ENCODE measurements at places on chromosomes 6 and 20.

GRCh38 chr6:142251930-142252445 lies 49.8 kb upstream of the ADGRG6 start:
- DNase-seq: no peak

DNA sequence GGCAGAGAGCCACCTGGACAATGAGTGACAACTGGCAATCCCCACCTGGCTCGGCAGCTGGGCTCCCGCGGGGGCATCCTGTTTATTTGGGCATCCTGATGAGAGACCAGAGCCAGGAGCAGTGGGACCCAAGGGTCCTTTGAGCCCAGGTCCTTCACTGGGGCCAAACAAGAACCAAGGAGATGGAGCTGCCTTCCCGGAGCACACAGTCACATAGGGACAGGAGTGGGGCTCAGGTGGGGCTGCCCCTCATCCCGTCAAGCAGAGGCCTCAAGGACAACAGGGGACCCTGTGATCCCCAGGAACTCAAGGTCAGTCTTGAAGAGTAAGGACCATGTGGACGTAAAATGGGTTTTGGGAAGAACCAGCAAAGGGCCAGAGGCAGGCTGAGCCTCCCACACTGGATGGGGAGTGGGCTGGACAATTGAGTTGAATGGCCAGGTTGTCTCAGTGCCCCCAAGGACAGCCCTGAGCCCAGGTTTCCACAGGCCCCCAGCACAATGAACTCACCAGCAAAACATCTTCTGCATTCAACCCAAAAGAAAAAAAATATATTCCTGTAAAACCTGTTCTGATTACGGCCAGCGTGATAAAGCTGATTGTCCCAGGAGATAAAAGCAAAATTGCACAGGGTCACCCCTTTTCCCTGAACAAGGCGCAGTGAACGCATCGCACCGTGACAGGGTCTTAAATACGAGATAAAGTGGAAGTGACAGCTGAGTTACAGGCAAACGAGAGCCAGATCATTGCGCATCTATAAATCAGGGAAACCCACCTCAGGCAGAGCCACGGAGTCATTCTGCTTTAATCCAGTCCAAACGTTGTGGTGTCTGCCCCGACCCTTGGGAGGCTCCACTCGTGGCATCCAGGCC lies 86.2 kb downstream of the ANKRD60 start:
- DNase-seq: no peak

DNA sequence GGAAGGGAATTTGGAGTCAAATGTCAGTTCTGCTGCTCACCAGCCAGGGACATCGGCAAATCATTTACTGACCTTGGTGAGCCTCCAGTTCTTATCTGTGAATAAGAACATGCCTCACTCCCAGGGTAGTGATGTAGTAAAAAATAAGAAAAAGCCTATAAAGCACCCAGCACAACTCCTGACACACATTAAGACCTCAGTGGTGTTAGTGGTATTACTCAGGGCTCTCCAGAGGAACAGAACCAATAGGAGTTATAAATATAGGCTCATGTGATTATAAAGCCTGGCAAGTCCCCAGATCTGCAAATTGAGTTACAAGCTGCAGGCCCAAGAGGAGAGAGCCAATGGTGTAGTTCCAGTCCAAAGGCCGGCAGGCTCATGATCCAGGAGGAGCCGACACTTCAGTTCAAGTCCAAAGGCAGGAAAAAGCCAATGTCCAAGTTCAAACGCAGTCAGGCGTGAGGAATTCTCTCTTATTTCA lies 71.3 kb upstream of the EYA2 start:
- DNase-seq: no peak

DNA sequence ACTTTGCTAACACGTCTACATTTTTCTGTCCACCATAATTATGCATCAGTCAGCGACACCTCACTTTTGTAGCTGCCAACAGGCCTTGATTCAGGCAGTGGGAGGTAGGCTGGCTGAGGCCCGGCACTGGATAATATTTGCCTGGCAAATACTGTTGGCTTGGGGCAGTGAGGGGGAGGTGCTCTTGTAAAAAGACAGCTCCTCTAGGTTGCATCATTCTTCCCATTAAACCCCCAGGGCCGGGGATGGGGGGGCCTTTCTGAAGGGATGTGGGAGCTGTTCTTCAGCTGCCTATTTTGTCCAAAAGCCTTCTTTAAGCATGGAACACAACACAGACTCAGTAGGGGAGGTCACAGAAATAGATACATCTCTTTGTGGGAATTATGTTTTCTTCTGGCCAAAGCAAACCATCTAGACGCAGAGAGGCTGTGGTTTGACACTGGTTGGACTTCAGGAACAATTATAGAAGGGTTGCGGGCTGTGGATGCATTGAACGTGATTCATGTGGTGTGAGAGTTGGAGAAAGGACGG lies 338.3 kb upstream of the NT5E start:
- no peak for DNase-seq

DNA sequence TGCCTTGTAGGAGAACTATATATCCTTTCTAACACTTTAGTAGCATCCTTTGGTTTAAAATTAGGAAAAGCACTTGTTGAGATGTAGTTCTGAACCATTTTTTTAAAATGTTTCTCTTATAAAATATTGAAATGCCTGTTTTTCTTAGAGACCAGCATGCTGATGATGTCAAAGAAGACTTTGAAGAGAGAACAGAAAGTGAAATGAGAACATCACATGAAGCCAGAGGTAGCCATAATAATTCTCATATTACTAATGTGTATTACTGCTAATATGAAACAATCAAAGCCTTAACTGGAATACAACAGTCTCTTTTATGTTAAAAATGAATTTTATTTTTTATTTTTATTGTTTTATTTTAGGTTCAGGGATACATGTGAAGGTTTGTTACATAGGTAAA lies 102.0 kb downstream of the SAMD3 start:
- DNase-seq: no peak

GRCh38 chr6:155580904-155581303 lies 125.3 kb upstream of the NOX3 start:
- no peak for DNase-seq
